ENCODE measurements at places on chromosomes 2 and 18. TPM values are rescaled to one million over a fixed set of nuclear protein-coding genes. Genes with fewer than 3 reads are reported as not detected.

DNA sequence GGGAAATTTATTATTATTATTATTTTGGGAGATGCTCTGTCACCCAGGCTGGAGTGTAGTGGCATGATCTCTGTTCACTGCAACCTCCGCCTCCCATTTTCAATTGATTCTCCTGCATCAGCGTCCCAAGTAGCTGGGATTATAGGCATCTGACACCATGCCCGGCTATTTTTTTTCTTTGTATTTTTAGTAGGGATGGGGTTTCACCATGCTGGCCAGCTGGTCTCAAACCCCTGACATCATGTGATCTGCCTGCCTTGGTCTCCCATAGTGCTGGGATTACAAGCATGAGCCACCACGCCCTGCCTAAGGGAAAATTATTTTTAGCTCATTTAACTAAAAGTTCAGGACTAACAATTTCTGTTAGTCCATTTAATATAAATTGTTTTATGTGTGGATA lies 109.2 kb upstream of the SESTD1 start:
- DNase-seq, result no peak

- no peak for DNase-seq
Measured at GRCh38 chr2:58387701-58388100, 146.6 kb upstream of the FANCL start.

FAM161A gene
- total RNA-seq, result 0.78 TPM

- DNase-seq, result no peak
Measured at GRCh38 chr2:218833023-218833609, 1.5 kb upstream of the PRKAG3 start.

TSPYL6 gene
- not detected for total RNA-seq

GRCh38 chr2:52431352-52431760 lies 1336.2 kb upstream of the CHAC2 start:
- DNase-seq, result no peak

- DNase-seq, result no peak
Measured at GRCh38 chr2:119385466-119385865, 18.7 kb downstream of the DBI start.

All from Right ventricle myocardium superior (tissue), 1 donor.